Endothelial cell (in vitro differentiated cells): ENCODE measurements at places on chromosomes 3 and 15.

DNA sequence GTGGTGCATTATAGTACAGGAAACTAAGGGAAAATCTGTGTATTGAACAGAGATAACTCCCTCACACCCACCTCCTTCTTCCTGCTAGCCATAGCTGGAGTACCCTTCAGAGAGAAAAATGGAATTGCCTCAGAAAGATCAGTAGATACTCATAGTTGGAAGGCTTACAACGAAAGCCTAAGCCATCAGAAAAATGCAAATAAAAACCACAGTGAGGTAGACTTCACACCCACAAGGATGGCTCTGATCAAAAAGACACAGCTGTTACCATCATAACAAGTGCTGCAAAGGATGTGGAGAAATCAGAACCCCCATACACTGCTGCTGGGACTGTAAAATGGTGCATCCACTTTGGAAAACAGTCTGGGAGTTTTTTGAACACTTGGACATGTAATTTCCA lies 7.4 kb upstream of the DLG1 start:
- no peak for DNase-seq

- no peak for DNase-seq
Measured at GRCh38 chr15:25640381-25640780, 201.6 kb upstream of the UBE3A start.

DNA sequence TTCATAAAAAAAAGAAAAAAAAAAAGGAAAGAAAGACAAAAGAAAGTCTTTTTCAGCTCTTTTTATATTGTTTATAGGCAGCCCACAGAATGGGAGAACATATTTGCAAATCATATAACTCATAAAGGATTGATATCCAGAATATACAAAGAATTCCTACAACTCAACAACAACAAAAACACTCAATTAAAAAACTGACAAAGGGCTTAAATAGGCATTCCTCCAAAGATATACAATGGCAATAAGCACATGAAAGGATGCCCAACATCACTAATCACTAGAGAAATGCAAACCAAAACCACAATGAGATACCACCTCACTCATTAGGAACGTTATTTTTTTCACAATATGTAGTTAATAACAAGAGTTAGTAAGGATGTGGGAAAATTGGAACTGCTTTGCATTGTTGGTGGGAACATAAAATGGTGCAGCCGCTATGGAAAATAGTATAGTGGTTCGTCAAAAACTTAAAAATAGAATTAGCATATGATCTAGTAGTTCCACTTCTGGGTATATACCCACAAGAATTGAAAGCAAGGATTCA lies 54.2 kb upstream of the CMTM8 start:
- no peak for DNase-seq

- no peak for DNase-seq
Measured at GRCh38 chr3:99780749-99781148, 36.9 kb upstream of the CMSS1 start.

DNA sequence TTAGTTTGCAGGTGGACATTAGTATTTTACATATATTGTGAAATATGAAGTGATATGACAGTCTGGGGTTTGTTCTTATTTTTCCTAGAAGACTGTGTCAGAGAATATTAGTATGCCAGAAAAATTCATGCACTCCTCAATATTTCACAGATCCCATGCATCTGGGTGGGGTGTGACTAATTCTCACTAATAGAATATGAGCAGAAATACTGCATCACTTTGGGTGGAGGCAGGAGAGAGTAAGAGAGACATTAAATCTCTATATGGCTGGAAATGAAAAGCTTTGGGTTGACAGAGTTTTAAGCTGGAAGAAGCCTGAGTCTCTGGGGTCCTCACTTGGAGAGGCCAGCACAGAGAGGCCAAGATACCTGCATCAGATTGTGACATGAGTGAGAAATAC lies 101.3 kb upstream of the DPH6 start:
- no peak for DNase-seq

- peak; percentile 3 for DNase-seq
Measured at GRCh38 chr15:44194323-44195150, 534 bp downstream of the FRMD5 start.

- no peak for DNase-seq
Measured at GRCh38 chr3:148149556-148149955, 548.1 kb upstream of the AGTR1 start.

DNA sequence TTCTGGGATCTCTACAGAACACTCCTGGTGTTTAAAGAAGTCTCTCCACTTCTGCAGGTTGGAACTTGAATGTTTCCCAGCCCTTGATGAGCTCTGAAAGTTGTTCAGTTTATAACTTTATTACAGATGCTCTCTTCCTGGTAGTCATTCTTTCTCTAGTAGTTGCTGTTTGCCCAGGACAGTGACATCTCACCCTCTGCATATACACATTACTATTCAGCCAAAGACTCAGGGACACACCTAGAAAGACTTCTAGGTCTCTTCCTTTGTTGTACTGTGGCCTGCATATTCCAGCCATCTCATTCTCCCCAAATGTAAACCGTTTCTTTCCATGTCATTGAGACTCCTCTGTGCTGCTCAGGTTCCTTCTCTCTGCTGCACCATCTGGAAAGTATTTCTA lies 76.7 kb downstream of the MITF start:
- no peak for DNase-seq
